Stimulated activated CD8-positive, alpha-beta memory T cell treated with anti-CD3 and anti-CD28 coated beads, Interleukin-15, amount 100 ng/mL, for 24 hours (primary cell): ENCODE measurements at places on chromosomes 2 and 18.

GRCh38 chr2:217107480-217107879 lies 247.6 kb upstream of the TNP1 start:
- DNase-seq, result no peak

GRCh38 chr2:196989496-196989895 lies 63.0 kb upstream of the PGAP1 start:
- DNase-seq, result no peak

DNA sequence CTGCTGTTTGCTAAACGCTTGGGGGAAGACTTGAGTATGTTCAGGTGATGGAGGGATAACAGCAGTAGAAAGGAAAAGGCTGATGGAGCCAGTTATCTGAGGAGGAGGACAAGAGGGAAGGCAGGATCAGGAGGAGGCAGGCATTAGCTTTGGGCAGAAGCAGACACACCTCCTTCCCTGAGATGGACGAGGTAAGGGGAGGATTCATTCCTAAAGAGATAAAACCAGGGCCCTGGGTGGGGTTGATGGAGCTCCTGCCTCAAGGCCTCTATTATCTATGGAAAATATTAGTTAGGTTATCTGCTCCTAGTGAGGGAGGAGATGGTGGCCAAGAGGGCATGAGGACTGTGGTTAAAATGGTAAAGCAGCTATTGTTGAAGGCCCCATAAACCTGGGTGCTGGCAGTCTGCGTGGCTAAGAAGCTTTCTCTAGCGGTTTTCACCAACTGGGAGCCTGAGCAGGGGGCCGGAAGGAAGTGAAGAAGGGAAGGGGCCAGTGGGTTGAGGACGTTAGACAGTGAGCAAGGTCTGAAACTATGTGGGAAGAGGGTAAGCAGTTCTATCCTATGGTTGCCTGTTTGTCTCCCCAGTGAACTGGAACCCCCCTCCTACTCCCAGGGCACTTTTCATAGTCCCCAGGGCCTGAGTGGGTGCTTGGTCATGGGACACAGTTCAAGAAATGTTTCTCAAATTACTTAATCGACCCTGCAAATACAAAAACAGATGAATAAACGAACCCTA lies 56.6 kb upstream of the HK2 start:
- DNase-seq, result no peak

DNA sequence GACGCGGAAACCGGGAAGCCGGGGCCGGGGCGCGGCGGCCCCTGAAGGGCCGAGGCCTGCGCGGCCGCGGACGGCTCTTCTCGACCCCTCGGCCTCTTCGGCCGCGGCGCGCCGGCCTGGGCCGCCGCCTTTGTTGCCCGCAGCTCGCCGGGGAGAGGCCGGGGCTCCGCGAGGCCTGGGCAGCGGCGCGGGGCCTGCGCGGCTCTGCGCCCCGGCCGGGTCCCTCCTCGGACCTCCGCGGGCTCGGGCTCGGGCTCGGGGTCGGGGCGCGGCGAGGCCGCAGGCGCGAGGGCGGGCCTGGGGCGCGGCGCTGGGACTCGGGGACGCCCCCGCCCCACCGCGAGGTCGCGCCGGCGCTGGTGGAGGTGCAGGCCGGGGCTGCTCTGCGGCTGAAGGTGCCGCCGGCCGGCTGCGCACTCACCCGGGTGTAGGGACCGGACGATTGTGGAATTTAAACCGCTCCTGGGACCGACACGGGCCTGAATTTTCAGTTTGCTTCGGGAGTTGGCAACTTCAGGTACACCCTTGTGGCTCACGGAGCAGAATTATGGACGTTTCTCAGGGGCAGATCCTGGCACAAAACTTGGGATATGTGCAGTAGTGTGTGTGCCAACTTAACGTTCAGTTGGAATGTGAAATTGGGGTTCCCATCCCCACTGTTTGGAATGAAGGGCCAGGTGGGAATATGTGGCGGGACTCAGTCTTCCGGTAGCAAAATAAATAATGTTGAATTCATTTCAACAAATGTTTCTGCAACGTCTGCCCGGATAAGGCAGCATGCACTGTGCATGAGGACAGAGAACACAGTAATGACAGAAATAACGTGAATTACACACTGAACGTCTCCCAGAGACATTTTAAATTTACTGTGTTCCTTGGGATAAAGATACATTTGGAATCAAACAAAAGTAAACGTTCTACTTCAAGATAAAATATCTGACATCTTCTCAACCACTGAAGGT lies 787 bp downstream of the SOCS6 start:
- DNase-seq, result no peak

DNA sequence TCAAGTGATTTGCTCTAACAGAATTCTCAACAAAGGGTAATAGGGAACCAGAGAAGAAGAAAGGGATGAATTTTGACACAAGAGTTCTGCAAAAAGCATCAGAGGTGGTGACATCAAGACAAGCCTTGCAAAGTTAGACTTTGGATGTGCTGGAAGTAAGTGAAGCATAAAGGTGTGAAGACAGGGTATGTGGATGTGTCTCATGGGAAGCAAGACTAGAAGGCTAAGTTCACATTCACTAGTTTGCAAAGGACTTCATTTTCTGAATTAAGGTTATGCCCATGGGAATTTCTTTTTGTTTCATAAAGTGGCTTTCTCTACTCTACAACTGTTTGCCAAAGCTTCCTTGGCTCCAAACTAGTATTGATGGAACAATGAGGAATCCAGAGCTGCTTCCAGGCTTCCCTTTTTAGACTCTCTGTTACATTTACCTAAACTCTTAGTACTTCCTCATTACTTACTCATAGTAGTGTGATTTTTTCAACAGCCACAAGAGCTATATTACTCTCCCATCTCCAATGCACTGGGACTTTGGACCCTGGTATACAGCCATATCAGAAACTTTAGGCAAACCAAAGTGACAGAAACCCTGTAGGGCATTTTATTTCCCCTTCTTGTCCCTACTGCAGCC lies 21.1 kb upstream of the IHH start:
- DNase-seq, result no peak

- no peak for DNase-seq
Measured at GRCh38 chr18:23740105-23740830, 51.0 kb downstream of the LAMA3 start.

DNA sequence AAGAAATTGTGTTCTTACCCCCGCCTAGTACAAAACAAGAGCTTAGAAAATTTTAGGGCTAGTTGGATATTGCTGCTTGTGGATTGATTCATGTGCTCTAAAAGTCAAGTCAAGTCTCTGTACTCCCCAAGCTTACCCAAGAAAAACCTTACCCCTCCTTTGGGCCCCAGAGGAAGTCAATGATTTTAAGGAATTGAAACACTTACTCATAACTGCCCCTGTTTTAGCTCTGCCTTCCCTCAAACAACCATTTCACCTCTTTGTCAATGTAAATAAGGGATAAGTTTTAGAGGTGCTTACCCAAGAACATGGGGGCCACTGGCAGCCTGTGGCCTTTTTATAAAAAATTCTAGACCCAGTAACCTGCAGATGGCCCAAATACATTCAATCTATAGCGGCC lies 136.6 kb upstream of the RMP24 start:
- no peak for DNase-seq

- DNase-seq, result no peak
Measured at GRCh38 chr2:217092710-217093379, 233.0 kb upstream of the TNP1 start.

GRCh38 chr2:69188182-69188900 lies 175.4 kb downstream of the ANTXR1 start:
- no peak for DNase-seq

DNA sequence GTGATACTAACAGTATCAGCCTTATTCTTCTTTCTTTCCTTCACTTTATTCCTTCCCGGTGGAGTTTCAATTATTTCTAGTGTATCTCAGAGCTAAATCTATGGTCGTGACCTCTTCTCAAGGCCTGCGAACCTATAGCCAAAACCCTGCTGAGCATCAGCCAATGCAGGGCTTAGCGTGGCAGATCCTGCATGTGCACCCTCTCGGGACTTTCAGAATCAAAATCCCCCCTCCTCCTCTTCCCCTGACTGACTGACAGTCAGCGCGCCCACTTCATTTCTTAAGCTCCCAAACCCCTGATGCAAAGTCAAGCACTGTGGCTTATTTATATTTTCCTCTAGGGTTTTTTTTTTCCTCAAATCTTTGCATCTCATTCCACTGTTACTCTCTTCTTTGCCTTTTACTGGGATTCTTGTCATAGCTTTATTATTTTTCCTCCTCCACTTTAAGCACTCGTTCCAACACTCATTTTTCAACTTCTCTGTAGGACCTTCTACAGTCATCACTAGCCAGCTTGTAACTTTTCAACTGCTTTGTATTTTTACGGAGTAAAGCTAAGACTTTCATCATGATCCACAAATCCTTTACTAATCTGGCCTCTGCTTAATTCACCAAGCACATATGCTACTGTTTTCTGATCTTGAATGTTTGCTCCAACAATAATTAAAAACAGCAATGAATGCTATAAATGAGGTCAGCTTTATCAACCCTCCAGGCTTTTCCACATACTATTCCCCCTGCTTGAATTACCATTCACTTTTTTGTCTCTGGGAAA lies 896.5 kb upstream of the PIK3C3 start:
- DNase-seq, result no peak

DNA sequence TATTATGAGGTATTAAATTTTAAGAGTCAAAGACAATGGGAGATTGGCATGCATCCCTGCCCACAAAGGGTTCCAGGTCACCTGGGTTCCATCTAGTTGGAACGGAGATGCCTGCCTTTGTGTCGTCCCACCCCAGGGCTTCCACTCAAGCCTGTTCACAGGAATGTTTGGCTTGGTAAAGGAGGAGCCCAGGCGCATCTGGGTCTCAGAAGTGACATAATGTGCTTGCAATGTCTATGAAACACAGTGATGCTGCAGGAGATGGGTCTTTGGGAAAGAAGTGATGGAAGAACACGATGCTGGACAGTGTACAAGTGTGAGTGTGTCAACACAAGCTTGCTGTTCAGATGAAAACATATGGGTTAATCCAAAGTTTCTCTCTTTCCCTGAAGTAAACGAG lies 49.6 kb upstream of the ZNF396 start:
- DNase-seq, result no peak
